ENCODE measurements at places on chromosomes 13 and 19. TPM values are rescaled to one million over a fixed set of nuclear protein-coding genes. Genes with fewer than 3 reads are reported as not detected.

The ZNF529 gene
- total RNA-seq: 10.1 TPM

The ZSCAN18 gene
- total RNA-seq: 13.9 TPM

The VSIG10L gene
- 0.29 TPM for total RNA-seq

The MBD3L3 gene
- not detected for total RNA-seq

The ING1 gene
- total RNA-seq: 8.5 TPM

The ZNF416 gene
- 5.6 TPM for total RNA-seq

The NDUFA7 gene
- total RNA-seq: 16.8 TPM

The NDUFB7 gene
- 165 TPM for total RNA-seq

The FAM98C gene
- 10.1 TPM for total RNA-seq

The CLDND2 gene
- total RNA-seq: not detected

The ZNF546 gene
- 3.3 TPM for total RNA-seq

The C19orf73 gene
- total RNA-seq: 0.80 TPM

The IGFL1 gene
- total RNA-seq: not detected

The ZNF440 gene
- total RNA-seq: 12.4 TPM

The KIR2DL3 gene
- not detected for total RNA-seq

The KLK1 gene
- not detected for total RNA-seq

The SLC8A2 gene
- total RNA-seq: not detected

The F10 gene
- total RNA-seq: not detected

The RDH8 gene
- total RNA-seq: not detected

The APOC4 gene
- total RNA-seq: not detected

The ZFR2 gene
- not detected for total RNA-seq

The ZNF85 gene
- 10.1 TPM for total RNA-seq

The CYP2F1 gene
- total RNA-seq: not detected

The C1QTNF9B gene
- total RNA-seq: not detected

The CASP14 gene
- total RNA-seq: not detected

The TEX26 gene
- not detected for total RNA-seq

The IZUMO2 gene
- total RNA-seq: not detected

The C19orf67 gene
- not detected for total RNA-seq

The ALOX5AP gene
- not detected for total RNA-seq

The ZNF600 gene
- total RNA-seq: 7.4 TPM

The LIM2 gene
- not detected for total RNA-seq

The PNMA8B gene
- 0.14 TPM for total RNA-seq
